ENCODE measurements at places on chromosomes 16 and 17. TPM values are rescaled to one million over a fixed set of nuclear protein-coding genes. Genes with fewer than 3 reads are reported as not detected.
A peak's percentile ranks its signal among the peaks of the same experiment; 100 is the strongest.

Gene OTOA
- total RNA-seq: not detected

Gene ITGB3
- total RNA-seq: 0.36 TPM

DNA sequence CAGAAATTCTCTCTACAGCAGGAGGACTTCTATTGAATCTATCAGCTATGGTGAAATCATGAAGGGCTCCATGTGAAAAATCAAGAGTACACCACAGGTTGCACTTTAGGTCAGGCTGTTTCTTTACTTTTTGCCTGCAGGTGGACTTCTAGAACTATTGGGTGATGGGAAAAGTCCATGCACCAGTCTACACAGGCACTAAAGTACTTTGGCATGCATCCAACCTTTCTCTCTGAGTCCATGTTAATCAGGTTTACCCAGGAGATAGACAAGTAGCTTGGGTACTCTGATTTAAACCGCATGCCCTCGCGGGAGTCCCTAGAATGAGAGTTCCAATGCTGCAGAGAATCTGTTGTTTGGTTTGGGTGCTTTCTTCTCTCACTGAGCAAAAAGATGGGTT is 9.1 kb upstream of the ANKFN1 start:
- peaks cover 15% of the 10 kb centered on the region for H3K27me3 ChIP-seq
- DNase-seq: no peak
- H3K4me3 ChIP-seq: no peak overlapping the region

- no peaks in the 10 kb centered on the region for H3K27me3 ChIP-seq
- H3K4me3 ChIP-seq: no peak overlapping the region
- H3K4me1 ChIP-seq: no peaks in the 10 kb centered on the region
- no peak overlapping the region for H3K27ac ChIP-seq
- H3K36me3 ChIP-seq: no peaks in the 10 kb centered on the region
Measured at GRCh38 chr17:62643496-62643895, 16.0 kb downstream of the MRC2 start.

- no peaks in the 10 kb centered on the region for H3K4me1 ChIP-seq
- DNase-seq: no peak
- no peaks in the 10 kb centered on the region for H3K27me3 ChIP-seq
- H3K27ac ChIP-seq: no peak overlapping the region
Measured at GRCh38 chr17:42402117-42402516, 13.9 kb upstream of the STAT3 start.

Gene CTRB1
- total RNA-seq: not detected

Gene SOCS1
- 12.5 TPM for total RNA-seq

DNA sequence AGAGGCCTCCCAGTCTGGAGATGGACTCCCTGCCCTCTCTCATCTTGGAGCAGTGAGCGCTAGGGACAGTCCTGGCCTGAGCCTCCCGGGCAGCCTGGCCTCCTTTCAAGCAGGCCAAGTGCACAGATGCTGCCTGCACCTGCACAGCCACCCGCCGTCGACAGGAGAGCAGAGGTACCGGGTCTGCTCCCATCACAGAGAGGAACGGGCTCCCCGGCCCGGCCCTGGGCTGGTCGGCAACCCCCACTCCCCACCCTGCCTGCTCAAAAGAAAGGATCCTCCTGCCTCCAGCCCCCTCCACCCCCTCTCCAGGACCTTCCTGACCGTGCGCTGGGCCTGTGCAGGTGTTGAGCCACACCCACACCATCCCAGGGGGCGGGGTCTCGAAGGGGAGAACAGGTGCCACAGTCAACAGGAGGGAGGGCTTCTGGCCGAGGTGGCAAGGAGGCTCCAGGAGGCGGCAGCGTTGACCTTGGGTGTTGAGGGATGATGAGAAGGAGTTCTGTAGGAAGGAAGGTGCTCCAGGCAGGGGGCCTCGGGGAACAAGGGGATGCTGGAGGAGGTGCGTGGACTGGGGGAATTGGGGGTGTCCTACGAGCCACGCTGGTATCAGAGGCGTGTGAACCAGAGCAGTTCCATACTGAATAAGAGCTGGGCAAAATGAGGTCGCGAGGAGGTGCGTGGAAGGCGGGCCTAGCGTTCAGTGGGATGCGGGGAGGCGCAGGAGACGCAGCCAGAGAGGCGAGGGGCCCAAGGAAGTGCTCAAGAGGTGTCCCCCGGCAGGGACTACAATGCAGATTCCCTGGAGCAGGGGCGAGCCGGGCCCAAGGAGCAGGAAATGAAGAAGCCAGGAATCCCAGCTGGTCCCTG is 967 bp upstream of the CDH15 start:
- peaks cover 9% of the 10 kb centered on the region for H3K4me1 ChIP-seq
- no peak overlapping the region for H3K27ac ChIP-seq
- no peaks in the 10 kb centered on the region for H3K36me3 ChIP-seq
- DNase-seq: peak; percentile 58
- no peaks in the 10 kb centered on the region for H3K27me3 ChIP-seq
- H3K4me3 ChIP-seq: peak overlapping the region; percentile 63

Gene SLC16A13
- total RNA-seq: 0.62 TPM

Gene KRT20
- total RNA-seq: 0.18 TPM

DNA sequence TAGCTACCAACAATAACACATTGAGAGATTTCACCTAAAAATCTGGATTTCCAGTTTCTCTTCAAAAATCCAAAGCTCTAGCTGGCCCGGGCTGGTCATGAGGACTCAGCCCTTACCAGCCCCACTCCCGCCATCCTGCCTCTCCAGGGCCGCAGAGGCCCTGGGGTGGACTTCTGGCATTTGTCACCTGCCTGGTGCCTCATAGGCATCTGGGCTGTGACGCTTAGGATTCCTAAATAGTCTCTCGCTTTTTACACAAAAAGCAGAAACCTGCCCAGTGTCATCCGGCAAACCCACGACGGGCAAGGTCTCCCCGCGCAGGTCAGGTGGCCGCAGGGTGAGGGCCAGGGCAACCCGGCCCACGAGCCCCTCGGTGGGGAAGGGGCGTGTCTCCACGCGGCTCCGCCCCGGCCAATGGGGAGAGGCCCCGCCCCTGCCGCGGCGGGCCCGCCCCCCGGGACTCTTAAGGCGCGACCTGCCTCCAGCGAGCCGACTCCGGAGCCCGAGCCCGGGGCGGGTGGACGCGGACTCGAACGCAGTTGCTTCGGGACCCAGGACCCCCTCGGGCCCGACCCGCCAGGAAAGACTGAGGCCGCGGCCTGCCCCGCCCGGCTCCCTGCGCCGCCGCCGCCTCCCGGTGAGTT is at the start of gene VASN:
TSS of gene VASN (plus strand) at position 492 of the 644 bp plus-strand sequence. CDS start 9,030 bp downstream, outside the sequence.
- H3K4me1 ChIP-seq: peaks cover 75% of the 10 kb centered on the region
- no peaks in the 10 kb centered on the region for H3K36me3 ChIP-seq
- H3K4me3 ChIP-seq: peak within 1 kb of the TSS; percentile 91
- H3K27ac ChIP-seq: no peak within 1 kb of the TSS

DNA sequence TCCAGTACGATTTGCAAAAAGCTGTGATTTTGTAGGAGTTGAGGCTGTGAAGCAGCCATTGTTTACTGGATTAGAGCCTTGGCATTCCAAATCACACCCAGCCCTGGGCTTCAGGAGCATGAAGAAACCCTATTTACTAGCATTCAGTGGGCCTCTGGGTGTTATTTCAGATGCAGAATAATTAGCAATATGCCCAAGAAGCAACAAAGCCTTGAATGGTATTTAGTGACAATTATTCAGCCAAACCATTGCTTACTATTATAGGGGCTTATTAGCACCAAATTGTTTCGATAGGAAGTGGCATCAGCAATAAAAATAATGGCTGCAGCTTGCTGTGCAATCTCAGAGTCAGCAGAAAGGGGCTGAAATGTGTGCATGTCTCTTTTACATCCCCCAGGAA is 166.6 kb upstream of the SHISA6 start:
- H3K4me1 ChIP-seq: no peaks in the 10 kb centered on the region
- no peak overlapping the region for H3K27ac ChIP-seq
- no peak overlapping the region for H3K4me3 ChIP-seq
- no peak for DNase-seq
- H3K27me3 ChIP-seq: no peaks in the 10 kb centered on the region

DNA sequence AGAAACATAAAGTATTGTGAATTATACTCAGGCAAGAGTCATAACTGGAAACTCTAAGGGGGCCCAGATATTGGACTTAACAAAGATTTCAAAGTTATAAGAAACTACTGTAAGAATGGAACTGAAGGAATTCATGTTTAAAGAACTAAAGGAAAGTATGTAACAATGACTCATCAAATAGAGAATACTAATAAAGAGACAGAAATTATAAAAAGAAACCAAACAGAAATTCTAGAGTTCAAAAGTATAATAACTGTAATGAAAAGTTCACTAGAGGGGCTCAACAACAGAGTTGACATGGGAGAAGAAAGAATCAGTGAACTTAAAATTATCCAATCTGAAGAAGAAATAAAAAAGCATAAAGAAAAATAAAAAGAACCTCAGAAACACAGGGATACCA is 55.4 kb downstream of the ADCY9 start:
- DNase-seq: no peak
- H3K4me1 ChIP-seq: no peaks in the 10 kb centered on the region
- no peaks in the 10 kb centered on the region for H3K27me3 ChIP-seq

- DNase-seq: no peak
- no peaks in the 10 kb centered on the region for H3K27me3 ChIP-seq
- no peak overlapping the region for H3K4me3 ChIP-seq
- H3K36me3 ChIP-seq: no peaks in the 10 kb centered on the region
Measured at GRCh38 chr17:82179946-82180475, 32.6 kb downstream of the CCDC57 start.

DNA sequence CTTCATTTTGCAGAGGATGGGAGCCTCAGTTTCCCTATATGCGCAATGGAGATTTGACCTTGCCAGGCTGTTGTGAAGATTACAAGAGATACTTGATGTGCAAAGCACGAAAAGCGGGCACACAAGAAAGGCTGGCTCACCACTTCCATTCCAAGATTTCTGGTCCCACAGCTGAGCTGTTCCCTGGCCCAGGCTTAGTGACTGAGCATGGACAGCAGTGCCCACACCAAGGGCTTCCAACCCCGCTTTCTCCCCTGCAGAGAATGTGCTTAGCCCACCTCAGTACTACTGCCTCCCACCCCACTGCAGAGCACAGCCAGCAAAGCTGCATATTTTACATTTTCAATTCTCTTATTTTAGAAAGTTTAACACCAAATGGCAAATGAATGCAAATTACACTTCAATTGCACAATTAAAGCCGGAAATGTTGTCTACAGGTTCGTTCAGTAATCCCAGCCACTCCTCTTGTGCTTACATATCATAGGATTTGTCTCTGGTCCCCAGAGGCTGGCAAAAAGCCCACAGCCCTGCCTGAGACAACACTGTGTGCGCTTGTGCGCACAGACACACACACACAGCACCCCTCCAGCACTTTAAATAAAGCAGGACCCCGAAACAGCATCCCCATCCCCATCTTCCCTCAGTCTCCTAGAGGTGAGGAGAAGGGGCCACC is 51.8 kb downstream of the VAC14 start:
- no peaks in the 10 kb centered on the region for H3K27me3 ChIP-seq
- DNase-seq: no peak
- H3K27ac ChIP-seq: no peak overlapping the region
- no peak overlapping the region for H3K4me3 ChIP-seq

GRCh38 chr17:15973834-15974233 is 25.7 kb downstream of the ZSWIM7 start:
- peaks cover 18% of the 10 kb centered on the region for H3K4me1 ChIP-seq
- DNase-seq: no peak
- H3K36me3 ChIP-seq: peaks cover 51% of the 10 kb centered on the region
- no peaks in the 10 kb centered on the region for H3K27me3 ChIP-seq

GRCh38 chr17:39599665-39600231 is 8.0 kb downstream of the NEUROD2 start:
- no peaks in the 10 kb centered on the region for H3K36me3 ChIP-seq
- H3K4me3 ChIP-seq: no peak overlapping the region
- no peak for DNase-seq
- H3K4me1 ChIP-seq: no peaks in the 10 kb centered on the region
- no peak overlapping the region for H3K27ac ChIP-seq

Gene GRB2
- 282 TPM for total RNA-seq

Data from PC-3 (cell line).